Thoracic aorta endothelial cell (primary cell): ENCODE measurements at places on chromosomes 1 and 21. TPM values are rescaled to one million over a fixed set of nuclear protein-coding genes. Genes with fewer than 3 reads are reported as not detected.

Gene DMRTA2
- not detected in 2 replicates for total RNA-seq

Gene AZIN2
- 1.2 and 1.4 TPM in 2 replicates for total RNA-seq

Gene S100A7A
- total RNA-seq, result not detected in 2 replicates

Gene GFI1
- total RNA-seq, result 0.07 and 0.27 TPM in 2 replicates

Gene RGS16
- total RNA-seq, result 0.13 TPM in 1 of 2 replicates, not detected in the other

Gene TRIM17
- not detected in 2 replicates for total RNA-seq

Gene TMEM269
- 0.13 TPM in 1 of 2 replicates, not detected in the other for total RNA-seq

Gene SPRR2G
- not detected in 2 replicates for total RNA-seq

Gene LCE1E
- total RNA-seq, result not detected in 2 replicates

Gene KCNA2
- total RNA-seq, result not detected in 2 replicates

Gene HSD3B2
- not detected in 2 replicates for total RNA-seq

Gene NTRK1
- total RNA-seq, result not detected in 2 replicates

Gene MIA3
- total RNA-seq, result 50.0 and 59.6 TPM in 2 replicates

Gene HECTD3
- total RNA-seq, result 39.0 and 40.8 TPM in 2 replicates

Gene OR2L13
- not detected in 2 replicates for total RNA-seq

Gene ERG
- 143 and 150 TPM in 2 replicates for total RNA-seq

Gene FCMR
- 0.14 TPM in 1 of 2 replicates, not detected in the other for total RNA-seq

Gene RNU1-4
- total RNA-seq, result under 0.01 TPM in 2 replicates

Gene GPR153
- total RNA-seq, result 1.1 and 1.5 TPM in 2 replicates

Gene BACE2
- total RNA-seq, result 143 and 259 TPM in 2 replicates

Gene AMPD1
- not detected in 2 replicates for total RNA-seq

Gene WNT2B
- total RNA-seq, result 3.1 and 3.4 TPM in 2 replicates

Gene SPATA45
- total RNA-seq, result not detected in 2 replicates

Gene ELAPOR1
- 0.53 and 1.0 TPM in 2 replicates for total RNA-seq

Gene GBP2
- 33.0 and 38.4 TPM in 2 replicates for total RNA-seq

Gene FBXO2
- 0.40 and 0.50 TPM in 2 replicates for total RNA-seq

Gene PLPPR4
- total RNA-seq, result under 0.01 TPM in 1 of 2 replicates, not detected in the other

Gene IL24
- total RNA-seq, result not detected in 2 replicates

Gene SEMA4A
- 0.80 and 1.0 TPM in 2 replicates for total RNA-seq

Gene TRAPPC3
- 89.3 and 96.1 TPM in 2 replicates for total RNA-seq

Gene OR14A2
- not detected in 2 replicates for total RNA-seq
